Activated CD8-positive, alpha-beta memory T cell treated with anti-CD3 and anti-CD28 coated beads for 48 hours (primary cell): ENCODE measurements at places on chromosomes 11 and 22.

- no peak for DNase-seq
Observed at GRCh38 chr11:69242266-69242920, 51.6 kb upstream of the MYEOV start.

DNA sequence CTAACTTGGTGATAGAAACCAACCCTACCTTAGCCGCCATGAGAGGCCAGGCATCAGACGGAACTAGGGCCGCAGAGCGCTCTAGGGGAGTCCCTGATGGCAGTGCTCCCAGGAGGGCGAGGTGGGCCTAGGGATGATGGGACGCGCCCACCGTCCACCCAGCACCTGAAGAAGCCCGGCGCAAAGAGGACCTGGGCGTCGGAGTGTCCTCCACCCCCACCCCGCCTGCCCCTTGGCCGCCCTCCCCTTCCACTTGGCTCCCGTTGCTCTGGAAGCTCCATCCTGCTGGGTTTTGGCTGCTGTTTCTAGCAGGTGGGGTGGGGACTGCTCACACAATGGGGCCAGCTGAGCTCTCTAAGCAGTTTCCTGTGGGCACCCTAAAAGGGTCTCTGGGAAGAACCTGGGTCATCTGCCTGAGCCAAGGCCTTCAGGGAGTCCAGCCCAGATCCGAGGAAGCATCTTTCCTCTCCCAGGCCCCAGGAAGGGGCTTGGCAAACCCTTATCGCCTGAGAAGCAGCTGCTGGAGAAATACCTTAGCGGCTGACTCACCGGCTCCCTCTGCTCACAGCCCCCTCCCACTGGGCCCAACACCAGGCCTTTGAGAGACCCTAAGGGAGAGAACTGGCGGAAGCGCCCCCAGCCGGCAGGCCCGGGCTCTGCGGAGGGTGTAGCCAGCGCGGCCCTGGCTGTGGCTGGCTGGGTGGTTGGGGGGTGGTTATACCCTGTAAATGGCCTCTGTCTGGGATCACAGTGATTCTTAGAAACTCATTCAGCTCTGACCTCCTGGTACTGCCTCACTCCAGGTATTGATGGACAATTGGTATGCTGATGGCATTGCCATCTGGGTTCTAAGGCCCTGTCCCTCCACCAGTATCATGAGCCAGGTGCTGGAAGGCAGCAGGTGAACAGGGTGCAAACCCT lies 19.3 kb downstream of the CREB3L1 start:
- no peak for DNase-seq

DNA sequence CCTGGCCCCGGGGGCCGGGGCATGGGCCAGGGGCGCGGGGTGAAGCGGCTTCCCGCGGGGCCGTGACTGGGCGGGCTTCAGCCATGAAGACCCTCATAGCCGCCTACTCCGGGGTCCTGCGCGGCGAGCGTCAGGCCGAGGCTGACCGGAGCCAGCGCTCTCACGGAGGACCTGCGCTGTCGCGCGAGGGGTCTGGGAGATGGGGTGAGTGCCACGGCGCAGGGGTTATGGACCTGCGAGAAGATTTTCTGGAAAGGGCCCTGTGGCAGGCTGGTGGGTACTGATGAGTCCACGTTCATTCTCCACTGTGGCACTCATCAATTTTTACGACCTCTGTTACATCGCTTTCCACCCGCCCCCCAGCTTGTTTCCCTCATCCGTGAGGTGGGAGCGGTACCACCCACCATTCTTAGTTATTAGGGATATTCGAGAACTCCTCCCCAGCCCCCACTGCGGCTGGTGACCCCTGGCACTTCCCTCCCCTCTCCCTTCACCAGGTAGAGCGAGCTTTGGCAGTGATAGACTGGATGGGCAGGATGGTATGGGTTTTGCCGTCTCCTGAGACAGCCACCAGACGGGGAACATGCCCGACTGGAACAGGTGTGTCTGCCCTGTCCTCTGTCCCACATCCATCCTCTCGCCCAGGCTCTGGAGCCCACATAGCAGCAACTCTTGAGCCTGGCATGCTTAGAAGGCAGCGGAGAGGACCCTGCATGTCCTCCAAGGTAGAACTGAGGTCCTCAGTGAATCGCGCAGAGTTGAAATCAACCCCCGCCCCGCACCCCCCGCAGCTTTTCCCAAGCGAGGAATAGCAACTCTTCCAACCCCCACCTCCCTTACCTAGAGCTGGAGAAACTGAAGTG lies 562 bp downstream of the DGAT2 start:
- no peak for DNase-seq

DNA sequence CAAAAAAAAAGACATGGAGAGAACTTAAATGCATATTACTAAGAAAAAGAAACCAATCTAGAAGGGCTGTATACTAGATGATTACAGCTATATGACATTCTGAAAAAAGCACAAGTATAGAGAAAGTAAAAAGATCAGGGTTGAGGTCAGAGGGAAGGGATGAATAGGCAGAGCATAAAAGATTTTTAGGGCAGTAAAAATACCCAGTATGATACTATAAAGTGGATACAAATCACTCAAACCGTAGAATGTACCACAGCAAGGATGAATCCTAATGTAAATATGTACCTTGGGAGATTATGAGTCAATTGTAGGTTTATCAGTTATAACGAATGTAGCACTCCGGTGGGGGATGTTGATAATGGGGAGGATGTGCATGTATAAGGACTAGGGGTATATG lies 29.4 kb upstream of the SMCO4 start:
- no peak for DNase-seq

DNA sequence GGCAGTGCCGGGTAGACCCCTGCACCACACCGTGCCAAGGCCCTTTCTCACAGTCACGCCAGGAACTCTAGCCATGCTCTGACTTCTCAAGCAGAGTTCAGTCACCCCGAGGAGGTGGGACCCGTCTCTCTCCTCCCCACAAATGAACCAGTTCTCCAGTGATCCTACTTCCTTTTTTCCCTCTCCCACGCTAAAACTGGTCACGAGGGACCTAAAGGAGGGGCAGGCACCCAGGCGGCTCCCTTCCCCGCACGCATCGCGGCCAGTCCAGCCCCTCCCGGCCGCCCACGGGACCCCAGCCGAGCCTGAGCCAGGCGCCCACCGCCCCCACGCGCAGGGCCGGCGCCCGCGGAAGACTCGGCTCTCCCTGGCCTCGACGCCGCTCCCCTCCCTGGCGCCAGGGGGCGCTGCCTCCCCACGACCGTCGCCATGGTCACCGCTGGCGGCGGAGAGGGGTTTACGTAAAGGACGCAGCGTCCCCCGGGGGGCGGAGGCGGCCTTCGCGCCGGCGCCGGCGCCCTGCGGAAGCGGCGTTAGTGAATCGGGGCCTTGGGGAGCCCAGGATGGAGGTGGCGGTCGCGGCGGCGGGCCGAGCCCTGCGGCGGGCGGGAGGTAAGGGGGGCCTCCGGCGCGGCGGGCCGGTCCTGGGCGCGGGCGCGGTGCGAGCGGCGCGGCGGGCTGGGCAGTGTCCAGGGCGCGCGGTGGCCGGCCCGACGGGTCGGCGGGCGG lies at the start of gene DAGLA:
DAGLA (plus strand) TSS at position 499 of the 729 bp plus-strand sequence. CDS start 39,765 bp downstream, outside the sequence.
- peak; percentile 60 for DNase-seq

GRCh38 chr22:39589875-39590274 lies 19.3 kb downstream of the CACNA1I start:
- no peak for DNase-seq

DNA sequence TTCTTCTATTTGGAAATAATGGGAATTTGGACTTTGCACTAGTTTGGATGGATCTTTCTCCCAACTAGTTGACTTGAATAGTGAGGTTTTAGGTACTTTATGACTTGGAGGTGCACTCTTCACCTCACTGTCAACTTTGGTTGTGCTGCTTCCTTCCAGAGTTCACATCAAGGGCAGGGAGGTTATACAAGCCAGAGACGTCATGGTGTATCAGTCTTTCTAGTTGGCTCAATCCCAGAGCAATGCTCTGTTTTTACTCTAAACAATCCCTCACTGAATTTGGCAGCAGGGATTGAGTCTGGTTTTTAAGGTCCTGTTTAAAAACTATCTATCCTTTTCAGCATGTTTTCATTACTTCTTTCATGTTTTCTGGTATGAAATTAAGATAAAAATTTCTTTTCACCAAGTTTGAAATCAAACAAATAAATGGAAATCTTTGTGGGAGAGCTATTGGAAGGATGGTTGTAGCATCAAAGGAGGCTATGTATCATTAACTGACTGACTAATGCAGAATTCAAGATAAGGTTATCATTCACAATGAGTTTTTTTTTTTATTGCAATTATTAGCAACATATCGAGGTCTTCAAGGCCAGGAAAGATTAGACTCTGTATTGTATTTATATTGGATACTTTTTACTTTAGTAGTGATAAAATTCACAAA lies 28.0 kb upstream of the ZBED5 start:
- no peak for DNase-seq

DNA sequence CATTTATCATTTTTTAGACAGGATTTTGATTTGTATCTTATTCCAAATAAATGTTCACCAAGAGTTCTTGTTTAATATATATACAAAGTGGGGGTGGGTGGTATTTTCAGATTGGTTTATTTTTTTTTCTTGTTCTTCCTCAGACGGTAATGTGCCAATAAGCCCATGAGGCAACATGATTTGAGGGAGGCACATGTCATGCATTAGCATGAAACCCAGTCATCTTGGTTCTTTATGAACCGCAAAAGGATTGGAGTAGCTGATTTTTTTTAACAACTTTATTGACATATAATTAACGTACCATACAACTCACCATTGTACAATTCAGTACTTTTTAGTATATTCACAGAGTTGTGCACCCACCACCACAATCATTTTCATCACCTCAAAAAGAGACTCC lies 2.7 kb downstream of the BCL2L13 start:
- DNase-seq = no peak

DNA sequence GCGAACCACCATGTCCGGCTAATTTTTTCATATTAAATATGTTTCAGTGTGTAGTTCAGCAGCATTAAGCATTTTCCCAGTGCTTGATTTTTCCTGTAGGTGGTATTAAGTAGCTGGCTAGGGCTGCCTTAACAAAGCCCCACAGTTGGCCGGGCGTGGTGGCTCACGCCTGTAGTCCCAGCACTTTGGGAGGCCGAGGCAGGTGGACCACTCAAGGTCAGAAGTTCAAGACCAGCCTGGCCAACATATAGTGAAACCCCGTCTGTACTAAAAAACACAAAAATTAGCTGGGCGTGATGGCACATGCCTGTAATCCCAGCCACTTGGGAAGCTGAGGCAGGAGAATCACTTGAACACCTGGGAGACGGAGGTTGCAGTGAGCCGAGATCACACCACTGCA lies 33.5 kb upstream of the TOLLIP start:
- no peak for DNase-seq

DNA sequence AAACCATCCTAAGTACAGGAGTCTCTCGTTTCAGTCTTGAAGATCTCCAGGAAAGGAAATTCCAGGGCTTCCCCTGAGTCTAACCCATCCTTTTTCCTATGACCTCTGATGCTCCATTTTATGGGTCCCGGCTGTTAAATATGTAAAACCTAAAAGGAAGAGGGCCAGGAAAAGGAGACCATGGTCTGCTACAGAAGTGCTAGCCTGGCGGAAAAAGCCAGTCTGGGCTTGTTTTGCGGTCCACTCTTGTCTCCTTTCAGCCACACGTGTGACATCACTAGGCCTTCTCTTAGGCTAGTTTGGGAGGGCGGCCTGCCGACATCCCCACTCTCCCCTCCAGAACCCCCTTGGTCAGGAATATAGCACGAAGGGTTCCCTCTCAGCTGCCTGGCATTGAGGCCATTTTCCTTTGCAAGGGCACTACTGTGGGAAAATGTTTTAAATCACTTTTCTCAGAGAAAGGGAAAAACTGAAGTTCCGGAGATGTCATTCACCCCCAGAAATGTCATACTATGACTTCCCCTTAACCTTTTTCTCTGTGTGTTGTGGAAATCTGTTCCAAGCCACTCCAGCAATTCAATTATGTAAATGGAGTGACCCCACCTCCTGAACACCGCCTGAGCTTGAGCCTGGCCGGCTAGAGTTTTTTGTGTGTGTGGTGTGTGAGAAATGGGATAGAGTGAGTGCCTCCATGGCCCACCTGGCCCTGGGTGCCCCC lies 86.9 kb downstream of the UBASH3B start:
- DNase-seq = no peak

DNA sequence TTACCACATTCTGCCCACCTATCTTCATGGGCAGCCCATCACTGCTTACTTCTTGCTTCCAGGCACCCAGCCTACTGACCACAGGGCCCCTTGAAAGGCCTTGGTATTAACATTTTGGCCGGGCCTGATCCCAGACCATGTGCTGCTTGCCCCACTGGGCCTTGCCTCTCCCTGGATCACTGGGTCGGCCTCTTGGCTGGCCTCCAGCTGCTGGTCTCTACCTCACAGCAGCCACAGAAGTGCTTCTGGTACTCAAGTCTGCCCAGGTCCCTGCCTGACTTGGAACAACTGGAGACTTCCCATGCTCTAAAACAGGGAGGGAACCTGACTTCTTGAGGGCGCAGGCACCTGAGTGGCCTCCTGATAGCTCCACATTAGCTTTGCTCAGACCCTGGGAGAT lies 63.6 kb downstream of the THAP12 start:
- no peak for DNase-seq

- DNase-seq = no peak
Observed at GRCh38 chr22:34851918-34852662, 213.9 kb upstream of the ISX start.

DNA sequence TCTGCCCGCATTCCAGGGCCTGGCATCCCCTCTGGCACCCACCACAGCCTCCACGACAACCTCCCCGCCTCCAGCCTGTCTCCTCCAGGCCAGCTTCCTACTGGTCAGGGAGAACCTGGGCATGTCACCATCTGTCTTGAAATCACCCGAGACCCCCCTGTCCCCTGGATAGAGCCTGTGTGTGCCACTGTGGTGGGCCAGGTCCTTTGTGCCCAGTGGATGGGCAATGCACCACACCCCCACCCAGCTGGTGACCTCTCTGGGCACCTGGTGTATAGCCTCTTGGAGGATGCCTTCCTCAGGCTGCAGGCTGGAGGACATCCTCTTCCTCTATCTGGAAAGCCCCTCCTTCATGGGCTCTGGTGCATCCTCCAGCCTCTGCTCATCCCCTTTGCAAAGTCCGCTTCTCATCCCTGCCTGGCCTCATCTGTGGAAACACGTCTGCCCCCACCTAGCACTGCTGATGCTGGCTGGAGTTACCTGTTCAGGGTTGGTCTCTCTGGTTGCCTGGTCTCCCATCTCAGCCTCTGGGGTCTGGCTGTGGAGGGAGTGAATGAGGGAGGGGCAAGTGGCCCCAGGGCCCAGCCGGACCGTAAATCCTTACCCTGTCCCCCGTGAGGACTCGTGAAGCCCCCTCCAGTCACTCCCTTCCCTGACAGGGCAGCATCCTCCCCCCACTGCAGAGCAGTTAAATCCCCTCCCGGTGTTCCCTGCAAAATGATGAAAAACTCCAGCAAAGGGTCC lies 589.6 kb downstream of the TBC1D22A start:
- no peak for DNase-seq

GRCh38 chr22:31343235-31344191 lies 2.6 kb downstream of the PATZ1 start:
- DNase-seq = peak; percentile 27

DNA sequence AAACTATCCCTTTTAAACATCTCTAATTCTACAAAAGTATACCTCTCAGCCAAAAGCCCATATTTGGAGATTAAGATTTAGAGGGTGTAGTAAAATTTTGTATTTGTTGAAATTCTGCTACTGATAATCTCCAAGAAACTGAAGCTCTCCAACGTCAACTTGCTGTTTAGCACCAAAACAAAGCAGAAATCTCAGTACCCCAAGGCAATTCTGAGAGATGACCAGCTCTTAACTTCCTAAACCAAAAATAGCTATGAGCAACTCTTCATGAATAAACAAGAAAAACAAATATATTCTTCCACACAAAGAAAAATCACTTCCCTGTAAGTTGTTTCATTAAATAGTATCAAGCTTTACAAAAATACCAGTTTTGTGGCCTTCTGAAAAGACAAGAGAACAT lies 13.3 kb downstream of the RRAS2 start:
- DNase-seq = no peak

- DNase-seq = peak; percentile 28
Observed at GRCh38 chr11:19241260-19242178, 774 bp upstream of the E2F8 start.

GRCh38 chr11:128809128-128809527 lies 58.0 kb downstream of the KCNJ1 start:
- no peak for DNase-seq
